ENCODE measurements at places on chromosomes 2 and 18. TPM values are rescaled to one million over a fixed set of nuclear protein-coding genes. Genes with fewer than 3 reads are reported as not detected.

The IL1RL1 gene
- polyA plus RNA-seq = 1.5 TPM

The EGR4 gene
- not detected for polyA plus RNA-seq

The BMPR2 gene
- polyA plus RNA-seq = 10.2 TPM

The CDH2 gene
- 50.3 TPM for polyA plus RNA-seq

The CCDC85A gene
- 1.5 TPM for polyA plus RNA-seq

The KCNIP3 gene
- polyA plus RNA-seq = 3.6 TPM

The ELOA2 gene
- not detected for polyA plus RNA-seq

The CYP20A1 gene
- 7.9 TPM for polyA plus RNA-seq

The PLCL1 gene
- polyA plus RNA-seq = 19.1 TPM

The STEAP3 gene
- 5.8 TPM for polyA plus RNA-seq

The CNGA3 gene
- not detected for polyA plus RNA-seq

The SH3RF3 gene
- polyA plus RNA-seq = 8.9 TPM

GRCh38 chr2:66570471-66570870 is 135.5 kb downstream of the MEIS1 start:
- no peak for DNase-seq

GRCh38 chr18:45686891-45687611 is 36.9 kb upstream of the SLC14A1 start:
- no peak for DNase-seq

DNA sequence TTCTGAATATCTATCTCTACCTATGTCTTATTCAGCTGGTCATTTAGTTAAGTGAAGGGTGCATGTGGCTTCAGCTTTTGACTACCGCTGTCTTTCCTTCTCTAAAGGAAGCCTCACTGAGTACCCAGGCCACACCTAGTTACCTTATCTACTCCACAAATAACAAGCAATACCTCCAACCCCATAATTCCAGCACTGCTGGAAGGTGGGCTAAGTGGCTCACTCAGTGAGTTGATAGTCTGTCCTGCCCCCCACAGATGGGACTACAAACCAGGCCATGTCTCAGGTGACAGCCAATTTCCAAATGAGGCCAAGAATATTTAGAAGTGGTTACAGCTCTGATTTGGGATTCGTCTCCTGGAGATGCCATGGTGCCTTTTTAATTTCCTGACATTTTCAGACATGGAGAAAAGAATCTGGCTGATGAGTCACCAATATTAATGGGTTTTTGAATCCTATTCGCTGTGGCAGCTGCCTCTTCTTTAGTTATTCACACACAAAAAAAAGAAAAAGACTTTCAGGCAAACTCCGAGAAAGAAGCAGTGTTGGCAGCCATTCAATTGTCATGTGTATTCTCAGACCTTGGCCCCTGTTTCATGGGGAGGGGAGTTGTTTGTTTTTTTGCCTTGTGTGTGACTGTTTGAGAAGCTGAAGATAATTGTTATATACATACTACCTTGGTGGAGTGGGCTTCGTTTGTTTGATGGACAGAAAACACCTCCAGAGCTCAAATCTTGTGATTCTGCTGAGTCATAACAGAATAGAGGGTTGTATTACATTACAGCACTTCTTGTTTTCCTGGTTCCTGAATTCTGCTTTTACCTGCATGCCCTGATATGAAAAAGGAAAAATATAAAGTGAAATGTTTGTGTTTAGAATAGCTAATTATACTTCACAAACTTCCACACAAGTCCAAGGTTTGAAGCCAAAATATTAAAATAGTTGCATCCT is 64.2 kb downstream of the SCG2 start:
- DNase-seq = no peak

DNA sequence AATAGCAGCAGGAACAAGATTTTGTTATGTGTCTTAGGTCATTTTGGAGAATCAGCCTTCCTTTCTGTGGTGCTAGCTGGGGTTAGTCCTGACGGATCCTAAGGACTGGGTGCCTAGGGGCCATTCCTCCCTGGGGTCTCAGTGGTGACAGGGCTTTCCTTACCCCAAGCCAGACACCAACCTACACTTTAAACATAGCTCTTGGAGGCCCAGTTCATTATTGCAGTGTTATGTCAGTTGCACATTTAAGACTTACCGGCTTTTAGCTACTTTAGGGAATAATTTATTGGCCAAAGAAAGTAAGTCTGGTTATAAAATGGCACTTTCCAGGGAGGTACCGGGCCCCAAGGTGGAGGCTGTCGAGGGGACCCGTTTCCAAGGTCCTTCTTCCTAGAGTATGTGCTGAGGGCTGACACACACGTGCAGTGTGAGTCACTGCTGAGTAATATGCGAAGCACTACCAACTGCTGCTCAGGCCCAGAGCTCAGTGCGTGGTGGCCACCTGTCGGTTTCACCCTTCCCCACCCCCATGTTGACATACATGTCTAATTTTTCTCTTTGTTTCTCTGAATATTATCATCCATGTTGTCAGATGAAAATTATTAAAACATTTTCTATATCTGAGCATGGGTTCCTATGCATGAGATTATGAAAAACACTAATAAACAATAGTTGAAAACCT is 37.0 kb upstream of the GRHL1 start:
- DNase-seq = no peak

DNA sequence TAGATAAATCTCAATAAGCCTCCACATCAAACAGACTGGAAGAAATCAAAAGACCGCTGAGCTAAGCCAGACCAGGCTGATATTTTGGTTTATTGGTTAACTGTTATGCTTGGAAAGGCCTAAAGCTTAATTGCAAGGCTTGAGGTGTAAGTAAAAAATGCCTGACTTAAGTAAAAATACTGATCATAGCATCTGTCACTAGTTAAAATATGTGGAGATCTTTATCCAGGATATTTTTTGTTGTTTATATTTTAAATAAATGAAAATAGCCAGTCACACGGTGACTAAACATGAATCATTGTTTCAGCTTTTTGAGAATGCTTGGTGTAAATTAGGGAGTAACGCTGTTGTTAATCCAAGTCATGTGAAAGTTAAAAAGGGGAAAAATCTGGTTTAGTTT is 127.9 kb downstream of the THADA start:
- no peak for DNase-seq

DNA sequence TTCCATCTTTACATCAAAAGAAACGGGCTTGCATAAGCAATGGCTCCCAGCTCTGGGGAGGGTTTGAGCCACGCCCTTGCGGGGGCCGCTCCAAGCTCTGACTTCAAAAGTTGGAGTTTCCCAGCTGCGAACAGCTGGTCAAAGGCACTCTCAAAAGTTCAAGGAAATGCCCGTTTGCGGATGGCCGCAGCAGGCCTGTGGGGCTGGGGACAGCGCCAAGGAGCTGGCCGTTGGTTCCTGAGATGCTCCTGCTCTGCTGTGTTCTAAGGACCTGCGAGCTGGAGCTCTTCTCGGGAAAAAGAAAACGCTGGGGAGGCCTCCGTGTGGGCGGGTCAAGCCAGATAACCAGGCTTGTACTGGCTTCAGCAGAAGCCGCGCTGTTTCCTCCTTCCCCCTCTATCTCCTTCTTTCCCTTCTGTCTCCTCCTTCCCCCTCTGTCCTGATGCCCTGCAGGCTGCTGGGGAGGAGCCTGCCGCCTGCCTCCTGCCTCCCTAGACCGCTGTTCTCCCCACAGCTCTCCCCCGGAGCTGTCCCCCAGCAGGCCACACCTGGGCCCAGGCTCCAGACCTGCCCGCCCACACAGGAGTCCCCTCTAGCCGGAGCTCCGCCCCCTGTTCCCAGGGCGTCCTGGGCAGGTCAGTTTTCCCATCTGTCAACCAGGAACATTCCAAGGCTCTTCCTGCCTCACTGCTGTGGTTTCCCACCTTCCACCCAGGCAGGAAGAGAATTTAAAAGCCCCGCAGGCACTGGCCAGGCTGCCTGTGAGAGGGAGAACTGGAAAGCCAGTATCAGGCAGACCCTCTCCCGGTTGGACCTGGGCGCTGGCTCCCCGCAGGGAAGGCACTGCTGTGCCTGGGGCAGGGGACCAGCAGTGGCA is 14.1 kb downstream of the KLF11 start:
- peak; percentile 69 for DNase-seq

- DNase-seq = no peak
Measured at GRCh38 chr2:213934560-213934959, 476.3 kb upstream of the VWC2L start.

GRCh38 chr2:62150597-62151305 is 45.2 kb upstream of the B3GNT2 start:
- DNase-seq = no peak

GRCh38 chr2:40844353-40845277 is 392.7 kb upstream of the SLC8A1 start:
- no peak for DNase-seq

GRCh38 chr2:160279813-160280465 is 79.9 kb upstream of the ITGB6 start:
- no peak for DNase-seq

DNA sequence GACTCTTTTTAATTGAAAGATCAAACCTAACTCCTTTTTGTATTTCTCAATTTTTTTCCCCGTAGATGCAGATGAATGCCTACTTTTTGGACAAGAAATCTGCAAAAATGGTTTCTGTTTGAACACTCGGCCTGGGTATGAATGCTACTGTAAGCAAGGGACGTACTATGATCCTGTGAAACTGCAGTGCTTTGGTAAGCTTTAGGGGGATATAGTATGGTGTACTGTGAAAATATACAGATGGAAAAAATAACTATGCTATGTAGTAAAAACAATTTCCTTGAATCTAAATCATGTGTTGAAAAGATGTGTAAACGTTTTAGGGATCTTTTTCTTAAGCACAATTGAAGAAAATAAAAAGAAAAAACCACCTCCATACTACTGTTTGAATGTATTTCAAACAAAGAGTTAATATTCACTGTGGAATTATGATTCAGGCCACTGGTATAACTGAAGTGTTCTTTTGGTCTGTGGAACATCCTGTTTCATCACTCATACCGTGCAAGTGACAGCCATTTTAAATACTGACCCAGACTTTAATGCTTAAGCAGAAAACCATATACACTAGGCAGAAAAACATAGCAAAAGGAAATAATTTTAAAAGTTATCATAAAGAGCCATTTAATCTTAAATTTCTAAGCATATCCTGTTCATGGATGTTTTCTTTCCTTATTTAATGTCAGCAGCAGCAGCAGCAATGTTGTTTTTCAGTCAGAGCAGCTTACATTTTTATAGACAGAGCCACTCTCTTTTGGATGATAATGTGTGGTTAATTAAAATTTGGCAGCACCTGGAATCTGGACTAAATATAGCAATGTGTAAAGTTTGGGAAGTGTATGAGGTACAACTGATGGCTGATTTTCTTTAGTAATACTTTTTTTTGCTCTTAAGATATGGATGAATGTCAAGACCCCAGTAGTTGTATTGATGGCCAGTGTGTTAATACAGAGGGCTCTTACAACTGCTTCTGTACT is 112.8 kb upstream of the RASGRP3 start:
- no peak for DNase-seq

- no peak for DNase-seq
Measured at GRCh38 chr2:158600155-158600802, 143.5 kb downstream of the PKP4 start.

DNA sequence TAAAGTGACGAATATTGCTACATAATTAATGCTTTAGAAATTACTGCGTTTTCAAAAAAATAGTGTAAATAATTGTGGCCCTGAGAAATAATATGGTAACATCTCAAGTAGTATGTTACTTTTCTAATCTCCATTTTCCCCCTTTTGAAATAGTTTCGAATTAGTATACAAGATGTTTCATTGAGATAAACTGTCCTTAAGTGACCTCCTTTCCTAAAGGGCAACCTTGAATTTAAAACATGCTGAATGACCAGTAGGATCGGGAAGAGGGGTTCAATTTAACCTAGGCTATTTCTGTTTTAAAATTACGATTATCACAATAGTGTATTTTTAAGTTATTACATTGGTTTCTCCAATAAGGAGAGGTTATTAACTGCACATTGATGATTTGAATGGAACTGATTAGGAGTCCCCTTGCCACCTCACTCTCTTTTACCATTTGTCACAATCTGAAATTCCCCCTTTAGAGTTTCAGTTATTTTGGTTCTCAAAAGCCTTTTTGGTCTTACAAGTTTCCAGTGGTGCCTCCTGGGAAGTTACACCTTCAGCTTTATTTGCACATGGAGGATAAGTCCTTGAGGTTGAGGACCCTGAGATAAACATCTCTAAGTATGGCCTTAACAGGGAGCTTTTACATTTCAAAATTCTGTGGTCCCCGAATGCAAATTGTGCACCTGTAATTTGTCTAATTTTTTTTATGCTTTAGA is 2.3 kb downstream of the ACTR3 start:
- DNase-seq = no peak

DNA sequence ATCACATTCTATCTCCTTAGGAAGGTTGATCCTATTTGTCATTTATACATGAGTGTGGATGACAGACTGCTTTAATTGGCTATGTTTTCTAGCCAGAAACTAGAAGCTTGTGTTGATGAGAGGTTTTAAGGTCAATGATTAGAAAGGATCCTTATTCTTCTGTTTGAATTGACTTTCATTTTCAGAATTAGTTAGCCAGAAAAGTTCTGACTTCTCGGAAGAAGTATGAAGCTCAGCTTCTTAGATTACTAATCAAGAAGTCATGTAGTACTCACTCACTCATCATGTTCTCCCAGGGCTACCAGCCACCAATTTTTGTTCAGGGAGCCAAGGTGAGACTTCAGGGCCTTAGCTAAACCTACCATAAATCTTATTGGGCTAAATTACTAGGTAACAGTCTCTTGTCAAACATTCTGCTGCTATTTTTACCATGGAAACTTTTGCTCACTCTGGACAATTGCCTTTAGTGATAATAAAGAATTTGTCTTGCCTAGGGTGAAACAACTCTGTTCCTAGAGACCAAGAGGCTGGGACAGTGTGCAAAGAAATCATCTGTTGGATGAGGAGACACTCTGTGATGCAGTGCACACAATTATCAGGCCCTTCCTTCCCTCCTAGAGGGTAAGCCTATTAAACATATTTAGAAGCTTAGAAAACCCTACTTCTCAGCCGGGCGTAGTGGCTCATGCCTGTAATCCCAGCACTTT is 111.6 kb upstream of the DNMT3A start:
- no peak for DNase-seq

DNA sequence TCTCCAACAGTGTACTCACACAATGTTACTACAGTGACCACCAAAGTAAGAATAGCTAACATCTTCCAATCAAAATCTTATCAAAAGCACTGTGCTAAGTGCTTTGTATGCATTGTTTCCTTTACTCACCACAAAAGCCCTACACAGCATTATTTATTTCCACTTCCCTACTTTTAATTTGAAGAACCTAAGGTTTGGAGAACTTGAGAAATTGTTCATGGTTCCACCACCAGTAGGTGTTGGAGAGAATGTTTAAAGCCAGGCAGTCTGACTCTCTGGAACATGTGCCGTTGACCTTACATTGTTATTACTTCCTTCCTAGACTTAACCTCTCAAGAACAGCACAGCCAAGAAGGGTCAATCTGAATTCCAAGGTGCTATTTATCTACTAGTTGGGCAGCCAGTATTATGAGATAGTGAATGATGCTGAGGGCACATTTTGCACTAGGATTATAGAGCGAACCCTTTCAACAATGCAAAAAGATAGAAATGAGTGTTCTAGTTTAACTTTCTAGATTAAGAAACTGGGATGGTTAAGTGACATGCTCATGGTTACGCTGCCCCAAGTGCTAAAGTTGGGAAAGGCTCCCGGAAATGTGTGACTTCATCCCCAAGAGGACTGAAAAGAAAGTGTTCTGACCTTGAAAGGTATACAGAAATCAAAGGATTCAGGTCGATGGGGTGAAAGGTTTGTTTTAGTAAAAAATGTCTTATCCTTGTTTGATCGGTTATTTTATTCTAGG is 55.2 kb upstream of the FAM136A start:
- no peak for DNase-seq

- peak; percentile 81 for DNase-seq
Measured at GRCh38 chr18:26863122-26863879, 2.2 kb downstream of the AQP4 start.

- DNase-seq = no peak
Measured at GRCh38 chr2:42736598-42737322, 27.2 kb downstream of the OXER1 start.

Data from heart right ventricle (tissue), 16 donors.